ENCODE measurements at places on chromosomes 7 and 10.

DNA sequence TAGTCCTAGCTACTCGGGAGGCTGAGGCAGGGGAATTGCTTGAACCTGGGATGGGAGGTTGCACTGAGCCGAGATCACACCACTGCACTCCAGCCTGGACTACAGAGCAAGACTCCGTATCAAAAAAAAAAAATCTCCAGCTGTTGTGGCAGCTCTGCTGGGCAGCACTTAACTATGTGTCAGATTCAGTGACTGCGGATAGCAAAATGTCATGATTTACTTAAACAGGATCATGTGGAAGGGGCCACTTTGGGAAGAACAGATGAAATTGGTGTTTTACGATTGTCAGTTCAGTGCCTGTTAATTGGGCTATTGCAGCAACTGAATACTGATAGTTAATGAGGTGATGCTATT lies 15.3 kb downstream of the OGDH start:
- no peak for DNase-seq

GRCh38 chr7:55140941-55141278 lies 122.1 kb downstream of the EGFR start:
- DNase-seq, result no peak

DNA sequence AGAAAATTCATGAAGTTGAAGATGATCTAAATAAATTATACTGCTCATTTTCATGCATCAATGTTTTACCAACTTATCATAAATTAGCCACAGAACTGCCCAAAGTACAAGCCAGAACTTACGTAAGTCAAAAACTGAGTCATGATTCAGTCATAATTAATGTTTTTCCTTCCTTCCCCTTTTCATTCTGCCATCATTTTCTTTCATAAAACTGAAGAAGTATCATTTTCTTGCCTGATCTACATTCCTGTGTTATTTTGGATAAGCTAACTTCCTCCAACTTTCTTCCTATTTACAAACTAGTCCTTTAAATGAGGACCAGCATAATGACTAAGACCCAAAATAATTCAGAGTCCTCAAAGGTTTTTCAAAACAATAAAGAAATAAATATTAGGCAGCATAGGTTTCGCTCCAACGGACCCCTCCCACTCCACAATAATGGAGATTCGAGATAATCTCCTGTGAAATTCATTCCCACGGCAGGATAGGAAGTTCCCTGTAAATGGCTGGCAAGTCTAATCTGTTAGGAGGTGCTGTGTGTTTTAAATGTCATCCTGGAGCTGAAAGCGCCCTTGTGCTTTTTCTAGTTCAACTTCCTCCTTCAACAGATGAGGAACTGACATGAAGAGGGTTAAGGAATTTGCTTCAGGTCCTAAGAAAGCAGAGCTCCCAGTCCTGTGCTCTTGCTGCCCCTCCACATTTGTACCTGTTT lies 218.9 kb downstream of the DOCK4 start:
- no peak for DNase-seq

GRCh38 chr10:124535731-124536495 lies 74.3 kb downstream of the LHPP start:
- no peak for DNase-seq

DNA sequence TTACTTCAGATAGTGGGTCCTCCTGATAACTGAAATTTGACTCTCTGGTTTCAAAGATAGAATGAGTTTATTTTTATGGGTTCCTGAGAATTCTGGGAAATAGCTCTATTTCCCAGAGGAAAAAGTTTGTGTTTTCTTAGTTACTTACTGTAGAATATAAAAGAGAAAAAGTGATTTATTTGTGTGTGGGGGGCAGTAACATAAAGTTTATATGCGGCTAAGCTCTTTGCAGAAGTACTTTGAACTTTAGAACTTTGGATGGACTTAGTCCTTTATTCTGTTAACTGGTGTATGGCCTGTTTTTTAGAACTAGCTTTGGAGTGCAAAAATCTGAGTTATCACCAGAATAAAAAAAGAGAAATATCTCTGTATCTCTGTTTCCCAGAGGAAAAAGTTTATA lies 157.1 kb downstream of the BBS9 start:
- DNase-seq, result no peak

GRCh38 chr10:26743091-26743490 lies 45.6 kb downstream of the PDSS1 start:
- no peak for DNase-seq

Measured in stimulated activated naive CD8-positive, alpha-beta T cell treated with anti-CD3 and anti-CD28 coated beads, Interleukin-15, Interleukin-2, amounts not matched to agents 100 U/mL and 50 U/mL, for 24 hours (primary cell).